ENCODE measurements at places on chromosomes 1 and 21.

- DNase-seq: no peak
These were observed 14.8 kb upstream of the ZFP69B start for GRCh38 chr1:40435471-40435870.

GRCh38 chr1:198701766-198702539 lies 63.1 kb downstream of the PTPRC start:
- no peak for DNase-seq

DNA sequence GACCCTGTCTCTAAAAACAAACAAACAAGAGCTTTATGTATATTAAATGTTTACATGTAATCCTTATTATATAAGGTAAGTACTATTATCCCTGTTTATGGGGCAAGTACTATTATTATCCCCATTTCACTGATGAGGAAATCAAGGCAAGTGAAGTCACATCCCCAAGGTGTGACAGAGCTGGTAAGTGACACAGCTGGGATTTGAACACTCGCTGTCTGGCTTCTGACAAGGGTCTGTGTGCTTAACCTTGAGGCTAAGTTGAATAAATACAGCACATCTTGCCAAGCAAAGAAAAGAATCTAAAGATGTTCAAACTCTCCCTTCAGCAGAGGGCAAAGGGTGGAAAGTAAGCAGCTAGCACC lies 167.9 kb upstream of the IRF2BP2 start:
- no peak for DNase-seq

GRCh38 chr1:115462566-115463076 lies 124.6 kb upstream of the NGF start:
- no peak for DNase-seq

GRCh38 chr1:113452921-113453770 lies 62.8 kb downstream of the MAGI3 start:
- DNase-seq: no peak

GRCh38 chr1:59568158-59568935 lies 246.4 kb upstream of the HOOK1 start:
- DNase-seq: no peak

DNA sequence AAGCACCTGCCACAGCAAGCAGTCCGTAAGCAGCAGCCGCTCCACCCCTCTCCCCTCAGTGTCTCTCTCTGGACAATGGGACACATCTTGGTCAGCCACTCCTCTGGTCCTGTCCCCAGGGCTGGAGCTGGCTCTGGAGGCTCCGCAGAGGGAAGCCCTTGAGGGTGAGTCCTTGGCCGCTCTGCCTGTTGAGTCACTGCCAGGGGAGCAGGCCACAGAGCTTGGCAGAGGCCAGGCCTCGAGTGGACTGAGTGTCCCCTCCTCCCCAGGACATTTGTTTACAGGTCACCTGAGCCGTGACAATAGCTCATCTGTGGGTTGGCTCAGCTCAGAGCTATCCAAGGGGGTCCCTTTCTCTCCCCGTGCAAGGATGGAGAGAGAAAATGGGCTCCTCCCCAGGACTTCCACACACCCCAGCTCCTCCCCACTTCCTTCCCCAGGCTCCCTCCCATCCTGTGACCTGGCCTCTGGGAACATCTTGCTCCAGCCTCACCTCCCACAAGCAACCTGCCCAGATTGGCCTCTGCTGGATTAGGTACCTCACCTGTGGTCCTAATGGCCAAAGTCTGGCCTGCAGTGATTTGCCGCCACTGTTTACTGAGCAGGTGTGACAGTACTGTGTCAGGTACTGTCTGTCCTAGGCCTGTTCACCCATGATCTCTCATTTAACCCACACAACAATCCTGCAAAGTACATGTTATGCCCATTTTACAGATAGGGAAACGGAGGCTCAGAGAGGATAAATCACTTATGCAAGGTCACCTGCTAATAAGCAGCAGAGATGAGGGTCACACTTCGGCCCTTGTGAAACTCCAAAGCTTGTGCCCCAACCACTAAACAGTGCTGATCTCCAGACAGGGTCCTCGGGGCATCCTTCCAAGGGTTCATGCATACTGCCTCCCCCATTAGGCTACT lies 4.8 kb downstream of the FAM131C start:
- DNase-seq: no peak

DNA sequence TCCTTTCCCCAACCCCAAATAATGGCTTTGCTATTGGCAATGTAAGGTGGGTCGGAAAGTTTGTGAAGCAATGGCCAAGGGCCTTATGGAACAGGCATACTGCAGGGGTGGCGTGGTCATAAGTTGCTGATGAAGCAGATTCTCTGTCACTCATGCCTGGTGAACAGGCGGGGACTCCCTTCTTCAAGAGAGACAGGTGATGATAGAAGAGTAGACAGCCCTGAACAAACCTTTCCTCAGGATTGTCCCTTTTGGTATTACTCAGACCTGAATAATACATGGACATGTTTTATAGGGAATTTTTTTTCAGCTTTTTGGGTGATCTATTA lies 12.7 kb downstream of the DDR2 start:
- DNase-seq: no peak

- no peak for DNase-seq
These were observed at the start of gene SMIM1 for GRCh38 chr1:3772715-3773571. SMIM1 (plus strand) TSS chr1:3772749; CDS start chr1:3775374, 2,625 bp downstream.

DNA sequence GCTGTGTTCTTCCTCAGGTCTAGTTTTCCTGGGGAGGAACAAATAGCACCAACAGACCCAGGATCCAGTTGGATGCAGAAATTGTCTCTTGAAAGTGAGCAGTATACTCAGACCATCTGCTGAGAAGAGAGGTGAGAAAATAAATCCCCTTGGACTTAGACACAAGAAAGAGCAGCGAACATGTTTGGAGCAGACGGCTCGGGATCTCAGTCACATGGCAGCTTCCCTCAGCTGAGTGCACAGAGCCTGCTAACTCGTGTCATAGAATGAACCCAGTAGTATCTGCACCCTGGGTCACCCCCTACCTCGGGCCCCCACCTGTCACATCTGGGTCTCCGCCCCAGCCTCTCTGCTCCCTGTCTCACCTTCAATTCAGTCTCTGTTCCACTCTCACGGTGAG lies 115.6 kb downstream of the CCDC185 start:
- DNase-seq: no peak

GRCh38 chr1:77200806-77201205 lies 18.4 kb downstream of the PIGK start:
- DNase-seq: no peak

- no peak for DNase-seq
These were observed 16.2 kb downstream of the MTOR start for GRCh38 chr1:11245904-11246719.

All from thoracic aorta (tissue), 2 donors.